Natural killer cell (primary cell): ENCODE measurements at places on chromosomes 12 and 14. TPM values are rescaled to one million over a fixed set of nuclear protein-coding genes. Genes with fewer than 3 reads are reported as not detected.

DNA sequence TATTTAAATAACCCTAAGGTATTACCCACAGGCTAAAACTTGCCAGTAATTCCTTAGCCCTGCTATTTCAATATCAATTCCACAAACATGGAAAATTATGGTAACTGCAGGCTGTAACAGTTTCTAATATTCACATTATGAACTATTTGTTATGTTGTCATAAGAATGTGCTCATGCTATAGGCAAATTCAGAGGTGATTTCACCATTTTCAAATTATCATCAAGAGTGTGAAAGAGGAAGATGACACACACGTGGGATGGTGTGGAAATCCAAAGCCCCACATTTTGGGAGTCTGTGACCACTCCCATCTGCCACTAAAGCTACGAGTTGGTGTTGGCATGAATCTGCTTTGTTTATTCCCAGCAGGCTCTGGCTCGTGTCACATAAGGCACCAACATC is 5.9 kb upstream of the MYO1A start:
- DNase-seq, result no peak

DNA sequence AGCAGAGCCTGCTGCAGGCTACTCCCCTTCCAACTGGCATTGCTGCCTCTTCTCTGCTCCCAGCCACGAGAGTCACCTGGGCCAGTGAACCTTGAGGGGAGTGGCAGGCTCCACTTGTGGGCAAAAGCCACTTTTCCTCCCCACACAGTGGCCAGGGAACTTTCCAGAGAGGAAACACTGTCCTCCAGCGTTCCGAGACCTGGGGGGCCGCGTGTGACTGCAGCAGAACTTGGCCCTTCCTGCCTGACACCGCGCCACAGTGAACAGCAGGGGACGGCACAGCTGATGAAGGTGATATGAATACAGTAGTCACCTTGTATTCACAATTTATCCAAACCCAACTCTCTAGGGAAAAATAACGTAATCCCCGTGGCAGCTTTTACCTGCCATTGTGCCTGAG is 114.9 kb downstream of the PIWIL1 start:
- no peak for DNase-seq

GRCh38 chr12:26196421-26196716 is 996 bp downstream of the SSPN start:
- no peak for DNase-seq

Gene FGF23
- not detected for total RNA-seq
